GM23338 (cell line): ENCODE measurements at places on chromosomes 16 and 17.
A peak's percentile ranks its signal among the peaks of the same experiment; 100 is the strongest.

- H3K36me3 ChIP-seq: no peaks in the 10 kb centered on the region
- H3K27ac ChIP-seq: no peak overlapping the region
- H3K27me3 ChIP-seq: peaks cover 16% of the 10 kb centered on the region
- DNase-seq: no peak
- H3K4me3 ChIP-seq: peak overlapping the region; percentile 82
- H3K4me1 ChIP-seq: no peaks in the 10 kb centered on the region; the same call in 1 of the 2 replicates
These were observed 1.2 kb downstream of the KLHL36 start for GRCh38 chr16:84649511-84649861.

GRCh38 chr17:63954402-63955063 lies 18.2 kb downstream of the SCN4A start:
- H3K27ac ChIP-seq: no peak overlapping the region
- H3K4me1 ChIP-seq: no peaks in the 10 kb centered on the region
- H3K27me3 ChIP-seq: no peaks in the 10 kb centered on the region
- H3K36me3 ChIP-seq: no peaks in the 10 kb centered on the region
- no peak for DNase-seq
- H3K4me3 ChIP-seq: no peak overlapping the region

DNA sequence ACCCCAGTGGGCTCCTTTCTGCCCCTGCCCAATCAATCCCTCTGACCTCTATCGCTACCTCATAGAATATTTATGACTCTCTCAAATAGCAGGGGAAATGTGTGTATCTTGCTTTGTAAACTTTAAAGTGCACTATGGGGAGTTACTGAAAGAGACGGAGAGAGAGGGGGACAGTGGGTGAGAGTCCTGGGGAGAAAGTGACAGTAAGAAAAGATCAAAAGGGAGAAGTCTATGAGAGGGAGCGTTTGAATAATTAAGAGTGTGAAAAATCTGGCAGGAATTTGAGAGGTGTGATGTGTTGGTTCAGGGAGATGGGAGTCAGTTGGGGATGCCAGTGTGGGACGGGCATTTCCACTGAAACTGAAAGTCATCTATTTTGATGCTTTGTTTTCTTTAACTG lies 32.6 kb downstream of the USP43 start:
- H3K27me3 ChIP-seq: no peaks in the 10 kb centered on the region
- no peak overlapping the region for H3K4me3 ChIP-seq
- no peak overlapping the region for H3K27ac ChIP-seq
- peaks cover 11% of the 10 kb centered on the region for H3K36me3 ChIP-seq
- no peak for DNase-seq

DNA sequence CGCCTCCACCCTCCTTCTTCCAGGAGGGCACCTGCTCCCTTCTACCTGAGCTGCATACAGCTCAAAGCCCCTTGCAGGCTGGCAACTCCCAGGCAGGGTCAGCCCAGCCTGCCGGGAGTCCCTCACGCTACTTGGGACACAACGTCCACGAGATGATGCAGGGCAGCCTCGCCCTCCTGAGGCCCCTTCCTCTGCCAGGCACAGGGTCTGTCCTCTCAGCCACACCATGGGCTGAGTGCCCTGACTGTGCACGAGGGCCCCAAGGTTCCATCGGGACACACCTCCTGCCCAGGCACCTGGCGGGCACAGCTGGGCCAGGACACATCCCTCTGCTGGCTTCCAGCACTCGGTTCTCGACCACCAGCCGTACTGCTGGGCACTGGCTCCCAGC lies 30.9 kb upstream of the ZC3H18 start:
- no peaks in the 10 kb centered on the region for H3K36me3 ChIP-seq
- DNase-seq: no peak
- H3K4me1 ChIP-seq: no peaks in the 10 kb centered on the region; the same call in 1 of the 2 replicates
- no peak overlapping the region for H3K27ac ChIP-seq
- H3K27me3 ChIP-seq: no peaks in the 10 kb centered on the region

DNA sequence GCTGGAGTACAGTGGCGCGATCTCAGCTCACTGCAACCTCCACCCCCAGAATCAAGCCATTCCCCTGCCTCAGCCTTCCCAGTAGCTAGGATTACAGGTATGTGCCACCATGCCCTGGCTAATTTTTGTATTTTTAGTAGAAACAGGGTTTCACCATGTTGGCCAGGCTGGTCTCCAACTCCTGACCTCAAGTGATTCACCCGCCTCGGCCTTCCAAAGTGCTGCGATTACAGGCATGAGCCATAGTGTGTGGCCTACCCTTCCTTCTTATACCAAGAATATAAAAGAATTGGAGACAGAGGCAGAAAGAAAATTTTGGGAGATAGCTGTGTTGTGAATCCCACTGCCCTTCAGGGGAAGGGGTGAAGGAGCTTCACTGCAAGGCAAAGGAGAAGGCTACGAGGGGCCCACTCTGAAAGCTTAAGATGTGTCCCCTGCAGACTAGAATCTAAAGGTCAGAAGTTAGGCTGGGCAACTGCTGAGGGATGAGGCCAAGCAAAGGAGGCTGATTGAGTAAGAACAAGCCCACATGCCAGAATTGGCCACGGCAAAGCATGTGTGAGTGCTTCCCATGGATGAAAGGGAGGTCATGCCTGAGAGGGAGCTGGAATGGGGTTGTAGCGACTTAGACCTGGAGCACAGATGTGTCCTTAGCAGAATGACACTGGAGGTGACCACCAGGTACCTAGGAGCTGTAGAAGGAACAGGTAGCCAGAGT lies 8.4 kb upstream of the CRYBA1 start:
- H3K27me3 ChIP-seq: no peaks in the 10 kb centered on the region
- peaks cover 21% of the 10 kb centered on the region for H3K4me1 ChIP-seq
- H3K36me3 ChIP-seq: no peaks in the 10 kb centered on the region
- no peak overlapping the region for H3K27ac ChIP-seq

- no peak overlapping the region for H3K27ac ChIP-seq
- DNase-seq: no peak
- no peaks in the 10 kb centered on the region for H3K36me3 ChIP-seq
- H3K4me3 ChIP-seq: no peak overlapping the region
These were observed 4.0 kb downstream of the STXBP4 start for GRCh38 chr17:54972406-54973138.

- peaks cover 5% of the 10 kb centered on the region; the same call in 1 of the 2 replicates for H3K4me1 ChIP-seq
- no peak for DNase-seq
- no peak overlapping the region for H3K27ac ChIP-seq
- H3K4me3 ChIP-seq: no peak overlapping the region
- H3K36me3 ChIP-seq: no peaks in the 10 kb centered on the region; the same call in 1 of the 2 replicates
- peaks cover 10% of the 10 kb centered on the region for H3K27me3 ChIP-seq
These were observed 5.5 kb upstream of the TGFB1I1 start for GRCh38 chr16:31466381-31466841.

GRCh38 chr17:73914536-73915274 lies 270.5 kb upstream of the SDK2 start:
- H3K36me3 ChIP-seq: no peaks in the 10 kb centered on the region
- H3K4me3 ChIP-seq: no peak overlapping the region
- H3K4me1 ChIP-seq: no peaks in the 10 kb centered on the region
- no peak for DNase-seq
- H3K27ac ChIP-seq: no peak overlapping the region

DNA sequence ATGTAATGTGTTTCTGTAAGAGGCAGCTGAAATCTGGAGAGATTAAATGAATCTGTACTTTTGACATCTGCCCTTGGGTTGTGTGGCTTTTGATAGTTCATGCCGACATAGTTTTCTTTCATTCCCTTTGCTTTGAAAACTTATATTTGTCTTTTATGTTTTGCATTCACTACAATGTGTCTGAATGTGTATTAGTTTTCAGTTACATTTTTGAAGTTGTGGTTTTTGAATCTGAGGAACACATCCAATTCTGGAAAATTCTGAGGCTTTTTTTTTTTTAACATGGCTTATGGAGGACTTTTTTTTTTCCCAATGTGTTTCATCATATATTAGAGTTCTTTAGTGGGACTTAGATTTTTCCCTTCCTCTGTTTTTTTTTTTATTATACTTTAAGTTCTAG lies 683.7 kb upstream of the SOX9 start:
- DNase-seq: no peak
- no peak overlapping the region for H3K27ac ChIP-seq

- DNase-seq: no peak
- H3K4me3 ChIP-seq: no peak overlapping the region
- no peak overlapping the region for H3K27ac ChIP-seq
- no peaks in the 10 kb centered on the region for H3K27me3 ChIP-seq
These were observed 800.8 kb downstream of the CDH11 start for GRCh38 chr16:64321066-64321465.

DNA sequence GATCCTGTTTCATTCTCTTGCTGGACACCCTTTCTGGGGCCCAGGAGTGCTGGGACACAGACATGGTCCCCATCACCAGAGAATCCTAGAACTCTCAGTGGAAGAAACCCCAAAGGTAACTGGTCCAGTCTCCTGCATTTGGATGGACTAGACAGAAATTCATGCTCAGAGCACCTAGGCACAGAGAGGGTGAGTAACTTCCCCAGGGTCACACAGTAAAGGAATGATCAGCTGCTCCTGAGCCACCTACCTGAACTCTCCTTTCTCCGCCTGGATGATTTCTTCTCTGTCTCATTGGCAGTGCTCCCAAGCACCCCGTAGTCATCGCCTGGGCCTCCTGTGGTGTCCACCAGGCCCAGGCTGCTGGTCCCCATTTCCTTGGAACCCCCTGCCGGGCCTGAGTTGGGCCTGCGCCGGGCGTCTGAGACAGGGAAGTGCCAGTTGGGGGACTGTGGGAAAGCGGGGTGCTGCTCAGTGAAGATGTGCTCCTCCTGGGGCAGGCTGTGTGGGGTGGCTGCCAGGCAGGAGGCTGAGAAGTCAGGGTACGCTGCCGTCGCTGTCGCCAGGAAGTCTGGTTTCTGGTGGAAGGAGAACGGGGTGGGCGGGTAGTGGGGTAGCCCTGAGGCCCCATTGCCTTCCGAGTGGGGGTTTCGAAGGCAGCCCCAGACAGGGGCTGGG lies 767 bp downstream of the MEOX1 start:
- no peaks in the 10 kb centered on the region for H3K27me3 ChIP-seq
- H3K4me3 ChIP-seq: no peak overlapping the region
- no peak for DNase-seq
- peaks cover 36% of the 10 kb centered on the region for H3K4me1 ChIP-seq
- H3K36me3 ChIP-seq: no peaks in the 10 kb centered on the region
- no peak overlapping the region for H3K27ac ChIP-seq

DNA sequence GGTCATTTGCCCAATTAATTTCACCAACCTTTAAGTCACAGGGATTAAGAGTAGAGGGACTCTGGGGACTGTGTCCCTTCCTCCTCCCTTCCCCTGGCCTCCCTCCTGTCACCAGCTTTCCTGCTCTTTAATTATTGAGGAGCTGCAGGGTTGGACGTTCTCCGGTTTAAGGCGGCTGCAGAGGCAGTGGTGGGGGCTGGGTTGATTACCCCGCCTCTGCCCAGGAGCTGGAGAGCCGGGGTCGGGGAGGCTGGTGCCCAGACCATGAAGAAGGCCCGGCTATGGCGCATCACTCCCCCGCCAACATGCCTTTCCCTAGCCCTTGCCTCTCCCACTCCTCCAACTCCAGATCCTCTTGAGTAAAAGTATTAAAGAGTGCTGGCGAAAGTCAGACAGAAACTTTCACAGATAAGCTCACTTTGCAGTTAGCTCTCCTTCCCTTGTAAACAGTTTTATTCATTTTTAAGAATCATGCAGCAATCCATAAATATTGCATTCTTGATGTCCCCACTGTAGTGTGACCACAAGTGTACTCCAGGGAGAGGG lies 1.1 kb upstream of the FOXJ1 start:
- peak overlapping the region; percentile 85 for H3K4me3 ChIP-seq
- DNase-seq: peak; percentile 40
- no peaks in the 10 kb centered on the region for H3K36me3 ChIP-seq
- no peak overlapping the region for H3K27ac ChIP-seq

GRCh38 chr16:54946909-54947308 lies 16.2 kb downstream of the IRX5 start:
- H3K4me1 ChIP-seq: peaks cover 6% of the 10 kb centered on the region
- no peak for DNase-seq
- no peak overlapping the region for H3K27ac ChIP-seq
- no peak overlapping the region for H3K4me3 ChIP-seq
- peaks cover 21% of the 10 kb centered on the region for H3K27me3 ChIP-seq

DNA sequence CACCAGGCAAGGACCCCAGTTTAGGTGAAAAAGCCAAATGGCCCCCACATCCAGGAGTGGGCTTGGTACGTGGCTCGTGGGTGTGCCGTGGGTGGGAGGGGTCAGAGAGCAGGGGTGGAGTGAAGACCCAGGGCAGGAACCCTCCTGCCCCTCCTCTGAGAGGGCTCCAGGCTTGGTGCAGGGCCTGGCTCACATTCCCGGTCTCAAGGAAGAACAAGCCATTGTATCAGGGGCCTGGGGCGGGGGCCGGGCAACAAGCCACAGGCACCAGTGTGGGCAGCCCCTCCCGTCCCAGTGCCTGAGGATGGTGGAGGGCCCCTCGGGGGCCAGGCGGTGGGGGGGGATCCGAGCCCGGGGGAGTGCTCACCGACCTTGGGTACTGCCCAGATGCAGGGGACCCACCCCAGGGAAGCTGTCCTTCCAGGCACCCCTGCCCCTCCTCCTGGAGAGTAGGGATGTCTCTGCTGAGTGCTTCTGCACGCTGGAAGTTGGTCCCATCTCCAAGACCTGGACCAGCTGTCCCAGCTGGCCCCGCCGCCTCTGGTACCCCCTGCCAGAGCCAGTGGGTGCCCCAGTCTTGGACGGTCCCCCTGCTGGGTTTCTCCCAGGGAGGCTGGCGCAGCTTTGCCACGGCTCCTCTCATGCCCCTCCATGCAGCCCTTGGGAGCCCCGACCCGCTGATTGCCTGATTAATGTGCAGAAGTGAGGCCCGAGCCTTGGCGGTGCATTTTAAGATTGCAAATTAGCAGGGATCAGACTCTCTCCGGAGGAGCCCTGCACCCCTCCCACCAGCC lies 83.7 kb downstream of the RTN4RL1 start:
- H3K36me3 ChIP-seq: no peaks in the 10 kb centered on the region
- DNase-seq: no peak
- H3K27me3 ChIP-seq: no peaks in the 10 kb centered on the region
- no peak overlapping the region for H3K4me3 ChIP-seq
- H3K4me1 ChIP-seq: no peaks in the 10 kb centered on the region

- H3K27me3 ChIP-seq: no peaks in the 10 kb centered on the region
- H3K4me3 ChIP-seq: no peak overlapping the region
These were observed 160.3 kb downstream of the SHISA9 start for GRCh38 chr16:13061691-13062090.

DNA sequence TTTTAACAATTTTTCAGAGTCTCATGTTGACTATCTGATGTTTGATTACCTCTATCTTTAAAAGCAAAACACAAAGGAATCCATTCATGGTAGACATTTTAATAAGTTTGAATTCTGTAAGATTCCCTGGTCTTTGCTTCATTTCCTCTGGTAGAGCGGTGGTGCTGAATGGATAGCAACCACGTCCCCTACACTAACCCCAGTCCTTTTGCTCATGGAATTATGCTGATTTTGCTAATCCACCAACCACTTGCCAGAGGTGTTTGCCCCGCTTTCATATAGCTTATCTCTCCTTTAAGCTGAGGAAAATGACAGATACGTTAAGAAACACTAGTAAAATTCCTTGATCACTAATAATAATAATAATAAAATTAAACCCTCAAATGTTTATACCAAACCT lies 9.5 kb downstream of the KCNJ16 start:
- no peaks in the 10 kb centered on the region for H3K36me3 ChIP-seq
- H3K4me1 ChIP-seq: no peaks in the 10 kb centered on the region
- H3K27ac ChIP-seq: no peak overlapping the region
- no peaks in the 10 kb centered on the region for H3K27me3 ChIP-seq
- no peak overlapping the region for H3K4me3 ChIP-seq

- no peak overlapping the region for H3K4me3 ChIP-seq
- H3K27me3 ChIP-seq: peaks cover 3% of the 10 kb centered on the region; the same call in 1 of the 2 replicates
- H3K27ac ChIP-seq: no peak overlapping the region
- no peaks in the 10 kb centered on the region for H3K36me3 ChIP-seq
- H3K4me1 ChIP-seq: no peaks in the 10 kb centered on the region
These were observed 11.3 kb downstream of the NOG start for GRCh38 chr17:56604691-56605290.

- H3K4me3 ChIP-seq: peak overlapping the region; percentile 100
- H3K27ac ChIP-seq: peak overlapping the region; percentile 99; the same call in 1 of the 2 replicates
- DNase-seq: no peak
- H3K27me3 ChIP-seq: no peaks in the 10 kb centered on the region
- H3K36me3 ChIP-seq: peaks cover 8% of the 10 kb centered on the region; the same call in 1 of the 2 replicates
These were observed 1.5 kb upstream of the IST1 start for GRCh38 chr16:71893888-71894228.
